ENCODE measurements at places on chromosomes 5 and 9.

- DNase-seq: no peak
Measured at GRCh38 chr9:79977510-79978197, 405.9 kb downstream of the TLE4 start.

GRCh38 chr5:68217047-68217355 is 1.4 kb downstream of the PIK3R1 start:
- DNase-seq: no peak

- DNase-seq: no peak
Measured at GRCh38 chr5:147451193-147451592, 58.7 kb downstream of the DPYSL3 start.

DNA sequence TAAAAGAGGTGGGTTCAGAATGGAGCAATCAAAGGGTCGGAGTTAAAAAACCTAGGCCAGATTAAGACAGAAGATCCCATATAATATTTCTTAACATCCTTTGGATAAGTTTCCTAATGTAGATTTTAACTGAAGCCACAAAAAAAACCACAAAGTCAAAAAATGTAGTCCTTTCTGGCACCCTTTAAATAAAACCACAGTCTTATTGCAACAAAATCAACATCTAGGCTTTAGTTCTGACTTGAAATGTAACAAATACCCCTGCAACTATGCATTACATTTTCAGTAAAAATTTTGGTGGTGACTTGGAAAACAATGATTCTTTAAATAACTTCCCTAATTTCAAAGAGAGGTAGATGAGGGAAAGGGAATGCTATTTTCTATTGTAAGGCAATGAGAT is 109.2 kb downstream of the PSAT1 start:
- no peak for DNase-seq

- DNase-seq: no peak
Measured at GRCh38 chr9:127209948-127210640, 54.5 kb upstream of the GARNL3 start.

DNA sequence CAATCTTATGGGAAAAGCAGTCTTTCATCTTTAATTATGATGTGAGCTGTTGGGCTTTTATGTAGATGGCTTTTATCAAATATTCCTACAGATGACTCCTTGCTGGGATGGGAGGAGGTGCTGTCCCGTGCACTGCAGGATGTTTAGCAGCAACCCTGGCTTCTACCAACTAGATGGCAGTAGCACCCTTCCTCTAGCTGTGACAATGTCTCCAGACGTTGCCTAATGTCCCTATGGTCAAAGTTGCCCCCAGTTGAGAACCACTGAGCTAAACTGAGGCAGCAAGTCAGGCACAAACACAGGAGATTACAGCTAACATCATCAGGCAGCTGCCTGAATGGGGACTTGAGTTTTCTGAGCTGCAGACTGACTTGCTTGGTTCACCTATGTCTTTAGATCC is 401.9 kb upstream of the PDE4D start:
- DNase-seq: no peak

DNA sequence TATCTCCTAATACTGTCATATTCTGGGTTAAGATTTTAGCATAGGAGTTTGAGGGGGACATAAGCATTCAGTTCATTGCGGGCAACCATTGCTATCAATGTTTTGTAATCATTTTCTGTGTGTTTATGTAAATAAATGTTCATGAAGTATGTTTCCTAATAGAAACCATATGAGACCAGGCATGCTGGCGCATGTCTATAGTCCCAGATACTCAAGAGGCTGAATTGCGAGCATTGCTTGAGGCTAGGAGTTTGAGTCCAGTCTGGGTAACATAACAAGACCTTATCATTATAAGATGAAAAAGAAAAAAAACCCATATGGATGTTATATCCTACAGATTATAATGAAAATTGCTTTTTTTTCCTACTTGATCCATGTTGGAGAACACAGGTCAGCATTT is 91.2 kb downstream of the F2RL2 start:
- no peak for DNase-seq

GRCh38 chr5:15579193-15579990 is 79.4 kb downstream of the FBXL7 start:
- DNase-seq: no peak

- no peak for DNase-seq
Measured at GRCh38 chr9:131918481-131918880, 161.2 kb downstream of the MED27 start.

- no peak for DNase-seq
Measured at GRCh38 chr5:93425096-93425495, 155.9 kb downstream of the NR2F1-AS1 start.

DNA sequence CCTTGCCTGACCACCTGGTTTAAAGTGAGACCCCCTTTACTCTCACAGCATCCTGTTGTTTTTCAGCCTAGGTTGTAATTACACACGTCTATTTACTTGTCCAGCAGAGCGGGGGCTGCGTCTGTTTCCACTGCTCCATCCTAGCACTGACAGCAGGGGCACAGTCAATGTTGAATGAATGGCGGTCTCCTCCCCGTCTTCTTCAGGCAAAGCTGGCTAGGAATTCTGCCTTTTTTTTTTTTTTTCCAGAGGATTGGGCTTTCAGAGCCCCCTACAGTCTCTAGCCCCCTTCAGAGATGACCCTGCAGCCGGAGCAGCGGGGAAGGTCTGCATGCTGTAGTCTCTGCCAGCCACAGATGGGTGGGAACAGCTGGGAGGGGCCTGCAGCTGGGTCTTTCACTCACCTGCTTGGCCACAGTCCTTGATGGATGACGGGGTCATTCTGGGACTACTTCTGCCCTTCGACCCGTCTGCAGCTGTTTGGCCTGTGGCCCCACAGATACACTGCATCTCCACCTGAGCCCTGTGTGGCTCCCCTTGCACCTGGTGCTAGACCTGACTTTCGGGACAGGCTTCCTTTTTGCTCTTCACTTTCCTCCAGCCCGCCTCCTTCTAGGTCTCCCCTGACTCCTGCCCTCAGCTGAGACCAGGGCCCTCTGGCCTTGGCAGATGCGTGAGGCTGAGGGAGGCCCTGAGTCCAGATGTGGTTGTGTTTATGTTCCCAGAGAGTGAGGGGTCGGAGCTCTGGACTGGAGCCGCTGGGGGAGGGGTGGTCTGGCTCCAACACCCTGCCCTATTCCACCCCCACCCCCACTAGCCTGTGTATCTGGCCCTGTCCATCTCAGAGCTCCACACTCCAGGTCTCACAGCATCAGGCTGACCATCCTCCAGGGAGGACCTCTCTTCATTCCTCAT is 8.0 kb downstream of the PITX1 start:
- no peak for DNase-seq

DNA sequence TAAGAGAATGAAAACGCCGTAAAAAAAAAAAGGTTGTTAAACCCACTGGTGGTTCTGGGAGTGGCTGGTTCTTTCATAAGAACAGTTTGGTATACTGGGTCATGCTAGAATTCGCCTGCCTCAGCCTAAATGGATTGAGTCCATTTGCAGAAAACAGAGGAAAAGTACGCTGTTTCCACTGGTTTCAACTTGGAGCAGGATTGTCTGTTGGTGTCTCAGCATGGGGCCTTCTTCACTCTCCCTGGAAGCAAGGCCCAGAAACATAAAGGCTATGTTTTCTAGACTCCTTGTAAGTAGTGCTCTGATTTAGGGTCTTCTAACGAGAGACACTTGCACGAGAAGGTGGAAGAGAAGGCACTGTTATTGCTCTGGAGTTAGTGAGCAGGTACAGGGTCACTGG is 116.9 kb upstream of the MTAP start:
- no peak for DNase-seq

DNA sequence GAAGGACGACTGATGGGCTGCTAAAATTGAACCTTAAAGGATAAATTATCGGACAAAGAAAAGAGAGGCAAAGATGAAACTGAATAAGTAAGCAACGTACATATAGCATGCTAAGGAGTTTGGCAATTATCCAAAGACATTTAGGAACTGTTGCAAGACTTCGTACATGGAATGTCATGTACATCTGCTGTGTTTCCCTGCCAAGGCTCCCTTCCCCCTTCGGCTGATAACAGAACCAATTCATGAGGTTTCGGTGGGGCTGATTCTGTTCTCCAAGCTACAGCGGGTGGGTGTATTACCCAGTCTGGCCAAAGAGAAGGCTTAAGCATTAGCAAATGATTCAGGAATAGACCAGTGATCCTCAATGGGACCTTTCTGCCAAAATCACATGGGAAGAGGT is 190.9 kb upstream of the FREM1 start:
- no peak for DNase-seq

DNA sequence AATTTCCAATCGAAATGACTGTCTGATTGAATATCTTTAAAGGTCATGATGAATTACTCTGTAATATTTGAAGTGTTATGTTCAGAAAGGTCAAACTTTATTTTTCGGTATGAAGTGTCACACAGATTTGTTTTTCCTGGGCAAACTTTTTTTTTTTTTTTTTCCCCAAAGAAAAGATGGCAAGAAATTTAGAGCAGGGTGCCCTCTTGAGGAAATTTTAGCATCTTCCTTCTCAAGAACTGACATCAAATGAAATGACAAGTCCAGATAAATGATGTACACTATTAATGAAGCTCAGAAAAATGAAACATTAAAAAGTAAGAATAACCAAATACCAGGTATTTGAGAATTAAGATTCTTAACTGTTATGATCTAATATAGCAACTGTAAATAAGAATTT is 123.6 kb downstream of the INVS start:
- no peak for DNase-seq

- no peak for DNase-seq
Measured at GRCh38 chr9:134321531-134321930, 4.7 kb upstream of the RXRA start.

DNA sequence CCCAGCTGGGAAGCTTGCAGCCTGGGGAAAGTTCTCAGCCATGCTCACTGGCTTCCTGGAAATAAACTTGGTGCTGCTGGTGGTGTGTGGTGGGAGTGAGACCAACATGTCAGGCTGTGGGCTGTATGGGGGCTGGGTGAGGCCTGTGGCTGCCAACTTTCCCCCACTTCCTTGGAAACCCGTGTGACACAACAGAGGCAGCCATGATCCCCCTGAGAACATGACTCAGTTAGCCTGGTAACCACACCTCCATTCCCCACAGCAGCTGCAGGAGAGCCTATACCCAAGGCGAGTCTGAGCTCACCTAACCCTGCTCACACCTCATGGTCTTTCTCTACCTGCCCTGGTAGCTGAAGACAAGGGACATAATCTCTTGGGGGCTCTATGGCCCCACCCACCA is 72.7 kb upstream of the RGMB start:
- no peak for DNase-seq

GRCh38 chr9:23663125-23663524 is 162.9 kb downstream of the ELAVL2 start:
- DNase-seq: no peak

DNA sequence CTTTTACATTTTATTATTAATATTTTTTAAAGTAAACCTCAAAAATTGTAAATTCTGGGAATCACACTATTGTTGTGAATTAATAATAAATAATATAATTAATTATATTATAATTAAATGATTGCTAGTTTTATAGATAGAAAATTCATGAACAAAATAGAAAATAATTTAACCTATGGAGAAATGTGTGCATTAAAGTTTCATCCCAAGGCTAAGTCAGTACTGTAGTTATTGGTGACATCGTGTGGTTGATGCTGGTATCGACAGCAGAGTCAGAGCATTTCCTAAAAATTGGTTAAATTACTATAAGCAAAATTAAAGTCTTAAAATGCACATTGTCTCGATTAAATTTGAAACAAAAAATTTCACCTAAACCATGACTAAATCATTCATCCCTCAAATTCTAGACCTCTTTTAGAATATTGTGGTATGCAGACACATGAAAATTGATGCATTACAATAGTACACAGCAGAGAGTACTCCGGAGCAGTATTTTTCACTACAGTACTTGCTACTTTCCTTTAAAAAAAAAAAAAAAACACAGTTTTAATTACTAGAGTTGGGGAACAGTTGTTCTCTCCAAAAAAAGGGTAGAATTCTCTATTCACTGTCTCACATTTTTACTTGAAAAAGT is 73.9 kb downstream of the RORB start:
- no peak for DNase-seq

DNA sequence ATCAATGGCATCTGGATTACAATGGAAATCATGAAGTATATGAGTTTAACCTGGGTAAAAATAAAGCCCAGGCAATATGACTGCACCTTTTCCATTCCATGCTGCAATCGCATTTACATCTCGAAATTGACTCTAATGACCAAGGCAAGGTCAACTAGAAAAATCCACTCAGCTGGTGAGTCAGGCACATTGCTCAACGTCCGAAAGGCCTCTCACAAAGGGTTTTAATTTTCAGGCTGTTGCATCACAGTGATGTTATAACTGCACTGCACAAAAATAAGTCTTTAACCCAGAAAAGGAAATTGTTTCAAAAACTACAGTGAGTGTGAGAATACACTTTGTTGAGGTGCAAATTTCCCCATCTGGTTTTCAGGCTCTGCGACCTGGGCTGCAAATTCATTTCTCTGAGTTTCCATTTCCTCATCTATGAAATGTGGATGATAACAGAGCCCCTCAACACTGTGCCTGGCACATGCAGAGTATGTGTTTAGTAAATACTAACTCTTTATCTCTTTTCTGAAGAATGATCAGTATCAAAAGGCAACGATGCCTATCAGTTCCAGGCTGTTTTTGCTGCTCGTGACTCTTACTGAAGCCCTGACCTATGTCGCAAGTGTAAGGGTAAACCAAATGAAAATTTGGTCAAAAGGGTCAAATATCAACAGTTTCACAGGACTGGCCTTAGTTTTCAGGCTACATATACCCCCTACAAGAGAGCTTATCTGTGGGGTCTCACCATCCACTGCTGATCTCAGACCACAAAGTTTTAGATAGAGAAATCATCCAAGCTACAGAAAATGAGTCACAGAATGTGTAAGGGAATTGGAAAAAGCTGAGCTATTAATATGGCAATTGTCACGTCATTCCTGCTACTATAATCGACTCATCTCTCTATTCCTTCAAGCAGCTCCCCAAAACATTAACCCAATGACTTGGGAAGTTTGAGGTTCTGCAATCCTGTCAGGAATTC is 4.1 kb downstream of the NFIL3 start:
- no peak for DNase-seq

GRCh38 chr5:42870882-42871418 is 59.3 kb upstream of the SELENOP start:
- no peak for DNase-seq

DNA sequence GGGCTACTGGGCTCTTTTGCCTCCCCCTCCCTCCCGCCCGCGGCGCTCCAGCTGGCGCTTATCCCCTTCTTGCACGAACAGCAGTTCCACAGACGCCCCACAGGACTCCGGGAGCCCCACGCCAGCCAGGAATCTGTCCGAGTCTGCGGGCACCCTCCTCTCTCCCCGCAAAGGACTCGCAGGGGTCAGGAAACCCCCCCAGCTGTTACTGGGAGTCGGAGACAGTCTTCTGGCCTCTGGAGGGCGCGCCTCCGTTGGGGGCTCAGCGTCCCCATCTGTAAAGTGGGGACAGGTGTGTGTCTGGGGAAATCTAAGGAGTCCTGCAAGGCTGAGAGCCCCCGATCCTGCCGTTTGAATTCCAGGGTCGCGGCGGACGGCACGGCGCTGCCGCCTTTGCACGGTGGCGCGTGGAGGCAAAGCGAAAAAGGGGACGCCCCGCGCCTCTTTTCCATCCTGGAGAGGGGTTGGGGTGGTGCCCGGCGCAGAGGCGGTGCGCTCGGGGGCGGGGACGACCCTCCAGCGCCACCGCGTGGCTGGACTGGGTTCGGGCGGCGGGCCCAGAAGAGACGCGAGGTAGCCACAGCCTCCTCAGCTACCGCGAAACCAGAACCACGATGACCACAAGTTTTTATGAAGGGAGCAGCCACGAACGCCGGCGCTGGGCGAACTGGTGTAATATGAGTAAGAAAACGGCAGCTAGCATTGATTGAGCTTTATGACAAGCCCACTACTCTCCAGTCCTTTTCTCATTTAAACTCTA is 2.8 kb upstream of the CCIN start:
- peak; percentile 69 for DNase-seq

Data from stimulated activated CD8-positive, alpha-beta memory T cell treated with anti-CD3 and anti-CD28 coated beads, Interleukin-7, amount 100 ng/mL, for 1 hour (primary cell).